ENCODE measurements at places on chromosomes 11 and 22.

- no peak for DNase-seq
Measured at GRCh38 chr11:109247071-109247470, 174.9 kb upstream of the C11orf87 start.

DNA sequence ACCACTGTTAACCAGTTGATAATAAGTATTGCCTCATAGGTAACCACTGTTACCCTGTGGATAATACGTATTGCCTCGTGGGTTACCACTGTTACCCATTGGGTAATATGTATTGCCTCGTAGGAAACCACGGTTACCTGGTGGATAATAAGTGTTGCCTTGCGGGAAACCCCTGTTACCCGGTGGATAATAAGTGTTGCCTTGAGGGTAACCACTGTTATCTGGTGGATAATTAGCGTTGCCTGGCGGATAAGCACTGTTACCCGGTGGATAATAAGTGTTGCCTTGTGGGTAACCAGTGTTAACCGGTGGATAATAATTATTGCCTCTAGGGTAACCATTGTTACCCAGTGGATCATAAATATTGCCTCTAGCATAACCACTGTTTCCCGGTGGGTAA lies 27.3 kb upstream of the NXPE4 start:
- DNase-seq: no peak

GRCh38 chr22:39935116-39935515 lies 25.1 kb upstream of the TMA7B start:
- DNase-seq: no peak

GRCh38 chr11:57214494-57214893 lies 22.6 kb downstream of the APLNR start:
- no peak for DNase-seq

All from activated naive CD4-positive, alpha-beta T cell treated with anti-CD3 and anti-CD28 coated beads, Interleukin-2, amount 50 U/mL, for 16 hours (primary cell).